ENCODE measurements at places on chromosomes 4 and X.

DNA sequence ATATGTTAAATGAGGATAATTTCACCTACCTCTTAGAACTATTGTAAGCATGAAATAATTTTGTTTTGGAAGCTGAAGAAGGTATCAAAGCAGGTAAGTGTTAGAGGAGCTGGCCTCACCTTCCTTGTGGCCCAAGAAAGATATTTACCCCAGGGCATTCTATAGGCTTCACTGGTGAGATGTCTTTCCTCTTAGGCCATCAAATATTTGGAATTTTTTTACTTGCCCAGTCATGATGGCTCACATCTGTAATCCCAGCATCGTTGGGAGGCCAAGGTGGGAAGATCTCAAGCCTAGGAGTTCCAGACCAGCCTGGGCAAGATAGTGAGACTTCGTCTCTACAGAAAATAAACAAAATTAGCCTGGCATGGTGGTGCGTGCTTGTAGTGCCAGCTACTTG lies 6.1 kb upstream of the SMS start:
- no peak for DNase-seq

- DNase-seq: no peak
Measured at GRCh38 chr4:174427571-174428140, 94.6 kb downstream of the HPGD start.

DNA sequence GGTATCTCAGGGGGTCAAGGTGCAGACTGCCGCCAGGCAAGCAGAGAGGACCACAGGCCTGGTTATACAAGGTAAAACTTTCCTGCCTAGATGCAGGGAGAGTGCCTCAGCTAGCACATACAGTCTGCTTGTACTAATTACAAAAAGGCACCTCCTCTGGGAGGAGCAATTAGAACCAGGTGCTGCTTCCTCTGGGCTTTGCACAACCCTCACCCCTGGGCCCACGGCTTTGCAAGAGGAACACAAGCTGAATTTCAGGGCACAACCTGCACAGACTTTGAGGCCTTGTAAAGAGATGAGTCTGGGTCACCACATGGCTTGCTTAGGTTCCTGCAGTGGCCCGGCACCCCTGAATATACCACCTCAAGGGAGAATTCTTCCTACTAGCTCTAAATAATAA lies 9.2 kb upstream of the CITED1 start:
- no peak for DNase-seq

- DNase-seq: no peak
Measured at GRCh38 chr4:92106816-92107215, 196.9 kb upstream of the GRID2 start.

- DNase-seq: no peak
Measured at GRCh38 chr4:176874721-176875445, 82.2 kb upstream of the VEGFC start.

GRCh38 chr4:2932321-2932950 lies 30.8 kb downstream of the NOP14 start:
- no peak for DNase-seq

DNA sequence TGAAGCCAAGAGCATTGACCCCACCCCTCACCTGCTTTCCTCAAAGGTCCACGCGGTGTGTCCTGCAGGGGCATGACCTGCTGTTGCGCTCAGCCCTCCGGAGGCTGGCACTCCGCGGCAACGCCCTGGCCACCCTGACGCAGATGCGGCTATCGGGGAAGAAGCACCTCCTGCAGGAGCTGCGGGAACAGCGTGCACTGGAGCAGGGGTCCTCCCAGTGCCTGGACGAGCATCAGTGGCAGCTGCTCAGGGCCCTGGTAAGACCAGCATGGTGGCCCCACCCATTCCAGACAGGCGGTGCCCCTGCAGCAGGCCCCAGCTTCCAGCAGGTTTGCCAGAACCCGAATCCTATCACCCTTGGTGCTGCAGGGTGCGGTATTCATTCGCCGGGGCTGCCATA lies 86.0 kb downstream of the EVC start:
- no peak for DNase-seq

DNA sequence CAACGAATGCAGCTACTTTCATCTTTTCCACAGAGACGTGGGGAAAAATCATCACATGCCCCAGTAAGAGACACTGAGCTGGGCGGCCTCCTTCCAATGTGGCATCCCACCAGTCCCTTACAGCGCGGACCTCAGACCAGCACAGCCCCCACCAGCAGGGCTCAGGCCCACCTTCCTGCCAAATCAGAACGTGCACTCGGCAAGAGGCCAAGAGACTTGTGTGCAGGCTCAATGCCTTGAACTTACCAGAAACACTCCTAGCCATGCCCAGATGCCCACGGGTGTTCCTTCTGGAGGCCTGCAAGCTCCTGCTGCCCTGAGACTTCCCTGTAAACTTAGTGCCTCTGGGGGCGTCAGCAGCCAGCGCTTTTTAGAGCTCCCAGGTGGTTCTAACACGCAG lies 31.2 kb downstream of the WDR1 start:
- DNase-seq: no peak

DNA sequence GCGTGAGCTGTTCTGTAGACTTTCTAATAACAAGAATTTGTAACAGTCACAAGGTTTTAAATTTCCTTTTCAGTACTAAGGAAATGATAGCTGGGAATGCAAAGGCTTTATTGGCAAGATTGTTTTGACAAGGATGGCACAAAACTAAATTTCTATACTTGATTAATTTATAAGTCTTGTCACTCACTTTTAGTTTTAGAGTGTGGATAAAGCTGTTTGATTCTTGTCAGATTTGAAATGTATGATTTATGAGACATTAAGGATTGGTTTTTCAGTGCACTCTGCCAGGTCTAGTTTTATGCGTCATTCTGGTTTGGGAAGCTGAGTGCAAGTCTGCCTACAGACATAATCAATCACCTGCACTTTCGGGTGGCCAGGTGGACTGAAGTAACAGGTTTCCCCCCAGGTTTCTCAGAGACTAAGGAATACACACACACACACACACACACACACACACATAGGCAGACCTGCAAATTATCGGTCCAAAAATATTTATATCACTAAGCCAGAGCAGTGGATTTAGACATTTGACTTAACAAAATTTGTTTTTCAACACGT lies 9.3 kb downstream of the FHL1 start:
- DNase-seq: no peak

All from stimulated activated CD8-positive, alpha-beta memory T cell treated with anti-CD3 and anti-CD28 coated beads, Interleukin-15, amount 100 ng/mL, for 1 hour (primary cell).